NCI-H510A (cell line): ENCODE measurements at places on chromosomes 5 and 9.

GRCh38 chr5:124920909-124921666, 174.6 kb upstream of the ZNF608 start:
- DNase-seq = no peak

GRCh38 chr5:170634256-170634990, 130.6 kb downstream of the KCNIP1 start:
- no peak for DNase-seq

DNA sequence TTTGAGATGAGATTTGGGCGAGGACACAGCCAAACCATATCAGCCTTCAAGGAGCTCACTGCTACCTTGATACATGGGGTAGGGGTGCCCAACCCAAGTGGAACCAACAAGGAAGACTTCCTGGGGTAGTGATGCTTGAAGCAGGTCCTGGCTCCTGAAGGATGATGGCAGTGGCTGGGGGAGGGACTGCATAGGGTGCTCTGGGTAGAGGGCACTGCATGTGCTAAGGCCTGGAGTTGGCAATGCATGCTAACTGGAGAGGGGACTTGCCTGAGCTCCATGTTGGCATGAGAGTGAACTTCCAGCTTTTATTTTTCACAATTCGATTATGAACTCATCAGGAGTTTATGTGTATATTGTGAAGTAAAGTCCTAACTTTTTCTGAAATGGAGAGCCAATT, 58.6 kb upstream of the FRRS1L start:
- no peak for DNase-seq

GRCh38 chr9:89770531-89771174, 165.8 kb downstream of the GADD45G start:
- DNase-seq = no peak

DNA sequence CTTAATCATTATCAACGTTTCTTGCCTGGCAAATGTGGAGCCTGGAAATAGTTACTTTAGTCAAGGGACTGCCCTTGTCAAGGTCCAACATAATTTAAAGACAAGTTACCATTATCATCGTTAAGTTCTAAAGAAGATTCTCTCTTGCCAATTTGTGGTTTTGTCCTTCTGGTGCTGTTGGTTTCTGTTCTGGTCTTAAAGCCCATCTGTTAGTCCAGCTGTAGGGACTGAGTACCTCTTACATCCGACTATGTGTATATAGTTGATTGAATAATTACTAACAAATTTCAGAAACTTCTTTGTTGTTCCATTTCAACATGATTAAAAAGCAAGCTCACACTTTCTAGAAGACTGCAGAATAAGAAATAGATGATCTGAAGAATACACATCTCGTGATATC, 1854.9 kb downstream of the MAT2B start:
- DNase-seq = no peak
